ENCODE measurements at places on chromosomes 5 and 9.

- no peak for DNase-seq
Observed at GRCh38 chr9:111937781-111938426, 41.3 kb downstream of the UGCG start.

GRCh38 chr9:113886026-113886369 lies 9.9 kb downstream of the ZNF618 start:
- no peak for DNase-seq

GRCh38 chr5:80172067-80172695 lies 83.7 kb downstream of the SERINC5 start:
- no peak for DNase-seq

GRCh38 chr5:56277573-56277972 lies 44.4 kb upstream of the ANKRD55 start:
- DNase-seq = no peak

DNA sequence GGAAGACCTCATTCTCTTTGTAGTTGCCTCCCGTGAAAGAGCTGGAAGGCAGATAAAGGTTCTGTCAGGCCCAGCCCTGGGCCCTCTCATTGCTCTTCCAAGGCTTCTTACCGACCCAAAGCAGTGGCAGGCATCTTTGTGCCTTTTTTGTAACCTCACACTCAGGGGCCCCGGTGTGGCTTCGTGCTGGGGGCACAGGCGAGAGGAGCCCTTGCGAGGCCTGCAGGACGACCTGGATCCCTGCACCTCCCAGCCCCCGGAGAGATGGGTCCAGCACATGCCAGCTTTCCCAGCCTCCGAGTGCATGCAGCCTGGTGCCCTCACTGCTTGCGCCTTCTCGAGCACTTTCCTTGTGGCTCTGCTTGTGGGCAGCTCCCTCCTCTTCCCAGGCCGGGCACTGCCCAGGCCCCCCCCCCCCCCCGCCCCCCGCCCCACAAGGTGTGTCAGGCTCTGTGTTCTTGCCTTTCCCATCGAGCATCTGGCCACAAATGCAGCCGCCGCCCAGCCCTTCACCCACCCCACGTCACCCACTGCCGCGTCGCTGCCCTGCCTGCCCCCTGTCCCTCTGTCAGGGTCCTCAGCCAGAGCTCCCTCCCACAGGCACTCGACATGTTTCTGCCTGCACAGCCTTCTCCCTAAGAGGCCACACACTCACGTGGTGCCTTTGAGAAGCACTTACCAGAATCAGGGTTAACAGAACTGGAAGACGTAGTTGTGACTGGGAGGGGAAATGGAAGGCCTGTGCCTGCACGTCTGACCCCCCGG lies 63.7 kb upstream of the CACNA1B start:
- no peak for DNase-seq

DNA sequence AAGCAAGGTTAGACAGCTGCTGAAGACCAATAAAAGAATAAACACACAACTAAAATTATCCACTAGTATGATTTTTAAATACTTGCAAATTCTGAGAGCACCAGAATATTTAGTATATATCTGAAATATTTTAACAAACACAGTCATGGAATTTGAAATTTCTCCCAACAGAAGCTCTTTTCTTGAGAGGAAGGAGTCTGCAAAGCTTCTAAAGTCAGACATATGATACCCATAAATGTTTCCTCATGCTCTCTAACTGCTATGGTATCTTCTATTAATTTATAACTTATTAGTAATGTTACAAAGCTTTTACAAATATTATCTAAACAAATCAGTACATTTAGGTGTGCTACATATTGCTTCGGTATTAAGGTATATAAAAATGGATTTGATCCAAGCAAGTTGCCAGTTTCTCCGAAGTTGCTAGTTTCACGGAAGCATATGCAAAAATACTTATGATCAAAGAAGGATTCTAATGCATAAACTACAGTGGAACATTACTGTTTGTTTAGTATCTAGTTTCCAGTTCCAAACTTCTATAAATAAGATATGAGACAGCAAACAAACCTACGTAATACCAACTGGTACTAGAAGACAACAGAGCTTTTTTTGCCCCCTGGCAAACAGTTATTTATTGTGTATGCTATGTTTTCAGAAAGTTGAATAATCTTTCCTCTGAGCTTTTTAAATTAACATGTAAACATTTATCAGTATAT lies 22.0 kb downstream of the FNIP1 start:
- peak; percentile 53 for DNase-seq

GRCh38 chr9:130189840-130190239 lies 17.6 kb downstream of the NCS1 start:
- no peak for DNase-seq

DNA sequence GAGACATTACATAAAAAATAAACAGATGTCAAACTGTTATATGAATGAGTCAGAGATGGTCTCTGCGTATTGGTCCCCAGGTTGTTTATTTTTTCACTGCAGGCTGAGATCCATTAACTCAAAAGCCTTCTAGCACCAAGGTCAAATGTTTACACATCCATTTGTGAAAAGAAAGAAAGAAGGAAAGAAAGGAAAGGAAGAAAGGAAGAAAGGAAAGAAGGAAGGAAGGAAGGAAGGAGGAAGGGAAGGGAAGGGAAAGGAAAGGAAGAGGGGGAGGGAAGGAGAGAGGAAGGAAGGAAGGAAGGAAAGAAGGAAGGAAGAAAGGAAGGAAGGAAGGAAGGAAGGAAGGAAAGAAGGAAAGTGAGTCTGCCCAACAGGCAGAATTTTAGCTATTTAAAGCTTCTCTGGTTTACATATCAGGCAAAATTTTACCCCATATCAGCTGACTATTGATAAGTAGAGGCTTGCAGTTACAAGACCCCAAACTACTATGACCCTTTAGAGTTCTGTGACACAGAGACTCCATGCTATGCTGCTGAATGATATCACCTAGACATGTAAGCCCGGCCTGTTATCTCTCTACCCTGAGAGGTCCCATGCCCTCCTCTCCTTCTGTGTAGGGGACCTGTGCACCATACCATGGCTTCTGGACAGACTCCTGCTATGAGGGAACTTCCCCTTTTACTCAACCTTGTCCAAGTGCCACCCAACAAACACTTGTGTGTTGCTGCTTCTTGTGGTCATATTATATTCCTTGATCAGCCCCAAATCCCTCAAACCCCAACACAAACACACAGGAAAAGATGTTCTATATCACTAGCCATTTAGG lies 59.0 kb downstream of the DRD1 start:
- DNase-seq = peak; percentile 6

GRCh38 chr5:141478321-141478945 lies 2.7 kb downstream of the PCDHGC3 start:
- peak; percentile 37 for DNase-seq

GRCh38 chr5:129664336-129664937 lies 83.5 kb upstream of the MINAR2 start:
- DNase-seq = no peak

GRCh38 chr5:172437445-172438318 lies 16.6 kb downstream of the SH3PXD2B start:
- DNase-seq = peak; percentile 94

DNA sequence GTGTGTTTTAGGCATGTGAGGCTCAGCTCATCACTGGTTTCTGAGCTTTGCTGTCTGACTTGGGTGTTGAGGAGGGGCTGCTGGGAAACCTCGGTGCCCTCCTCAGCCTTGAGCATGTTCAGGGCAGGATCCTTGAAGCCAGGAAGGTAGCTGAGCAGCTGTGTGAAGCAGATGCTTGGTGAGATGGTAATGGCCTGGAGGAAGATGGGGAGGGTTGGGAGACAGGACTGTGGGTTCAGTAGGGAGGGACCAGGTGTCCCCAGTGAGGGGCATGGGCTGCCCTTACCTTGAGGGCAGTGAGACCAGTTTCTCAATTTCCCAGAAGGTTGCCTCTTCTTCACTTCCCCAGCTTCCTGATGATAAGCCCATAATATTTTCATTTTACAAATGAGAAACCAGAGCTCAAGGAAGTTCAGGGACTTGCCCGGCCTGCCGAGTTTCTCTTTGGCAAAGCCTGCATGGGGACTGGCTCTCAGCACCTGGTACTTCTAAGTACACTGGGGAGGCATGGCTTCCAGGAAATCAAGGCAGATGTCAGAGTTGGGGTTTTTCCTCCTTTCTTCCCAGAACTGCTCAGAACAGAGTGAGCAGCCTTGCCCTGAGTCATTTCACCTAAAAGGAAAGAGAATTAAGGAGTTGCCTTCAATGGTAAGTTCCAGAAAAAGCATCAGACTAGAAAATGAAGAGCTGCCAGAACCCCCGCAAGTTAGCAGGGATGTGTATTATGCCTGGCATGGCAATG lies 225.7 kb downstream of the MAST4 start:
- no peak for DNase-seq

- DNase-seq = no peak
Observed at GRCh38 chr5:19782566-19782965, 205.4 kb downstream of the CDH18 start.

DNA sequence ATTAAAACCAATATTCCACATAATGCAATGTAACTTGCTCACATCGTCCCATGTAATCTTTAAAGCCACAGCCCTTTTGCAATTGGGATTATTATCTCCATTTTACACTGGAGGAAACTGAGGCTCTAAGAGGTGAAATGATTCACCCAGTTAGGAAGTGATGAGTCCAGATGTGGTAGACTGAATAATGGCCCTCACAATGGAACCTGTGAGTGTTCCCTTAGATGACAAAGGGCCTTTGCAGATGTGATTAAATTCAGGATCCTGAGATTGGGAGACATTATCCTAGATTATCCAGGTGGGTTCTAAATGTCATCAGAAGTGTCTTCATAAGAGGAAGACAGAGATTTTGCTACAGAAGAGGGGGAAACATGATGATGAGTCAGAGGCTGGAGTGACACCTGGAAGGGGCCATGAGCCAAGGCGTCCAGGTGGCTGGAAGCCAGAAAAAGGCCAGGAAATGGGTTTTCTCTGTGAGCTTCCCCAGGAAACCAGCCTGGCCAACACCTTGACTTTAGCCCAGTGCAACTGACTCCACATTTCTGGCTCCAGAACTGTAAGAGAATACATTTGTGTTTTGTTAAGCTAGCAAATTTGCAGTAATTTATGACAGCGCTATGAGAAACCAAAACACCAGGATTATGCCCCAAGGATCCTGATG lies 139.1 kb downstream of the KCNIP1 start:
- no peak for DNase-seq

- no peak for DNase-seq
Observed at GRCh38 chr5:52875827-52876226, 88.1 kb downstream of the ITGA1 start.

DNA sequence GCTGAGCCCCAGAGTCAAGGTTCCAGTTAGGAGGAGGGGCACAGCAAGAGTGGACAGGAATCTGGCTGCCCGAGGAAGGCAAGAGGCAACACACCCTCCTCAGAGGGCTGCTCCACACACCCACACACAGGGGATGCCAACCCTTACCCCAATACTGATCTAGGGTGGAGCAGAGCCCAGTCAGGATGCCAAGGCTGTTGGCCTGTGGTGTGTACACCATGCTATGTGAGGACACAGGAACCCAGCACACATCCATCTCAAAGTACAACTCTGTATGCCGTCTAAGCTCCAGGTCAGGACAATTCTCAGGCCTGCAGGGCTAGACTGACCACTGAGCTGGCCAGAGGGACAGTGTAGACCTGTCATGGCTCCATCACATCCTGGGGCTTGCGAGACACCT lies 2.6 kb downstream of the SEPTIN8 start:
- DNase-seq = no peak

DNA sequence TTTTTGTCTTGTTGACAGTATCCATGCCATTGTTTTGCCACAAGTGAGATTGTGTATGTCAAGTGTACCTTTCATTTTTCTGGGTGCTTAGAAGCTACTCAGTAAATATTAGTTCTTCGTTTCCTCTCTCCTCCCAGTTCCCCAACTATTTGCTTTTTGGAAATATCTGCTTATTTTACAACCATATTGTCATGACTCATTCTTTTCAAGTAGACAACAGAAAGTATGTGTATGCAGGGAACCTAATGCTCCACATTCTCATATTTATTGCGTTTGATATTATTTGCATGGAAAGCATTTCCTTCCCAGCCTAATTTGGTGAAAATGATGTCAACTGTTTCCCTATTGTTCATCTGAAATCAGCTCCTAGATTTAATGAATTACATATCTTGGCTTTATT lies 483.7 kb upstream of the RIOK2 start:
- no peak for DNase-seq

GRCh38 chr9:103978396-103978795 lies 115.7 kb upstream of the SMC2 start:
- no peak for DNase-seq

DNA sequence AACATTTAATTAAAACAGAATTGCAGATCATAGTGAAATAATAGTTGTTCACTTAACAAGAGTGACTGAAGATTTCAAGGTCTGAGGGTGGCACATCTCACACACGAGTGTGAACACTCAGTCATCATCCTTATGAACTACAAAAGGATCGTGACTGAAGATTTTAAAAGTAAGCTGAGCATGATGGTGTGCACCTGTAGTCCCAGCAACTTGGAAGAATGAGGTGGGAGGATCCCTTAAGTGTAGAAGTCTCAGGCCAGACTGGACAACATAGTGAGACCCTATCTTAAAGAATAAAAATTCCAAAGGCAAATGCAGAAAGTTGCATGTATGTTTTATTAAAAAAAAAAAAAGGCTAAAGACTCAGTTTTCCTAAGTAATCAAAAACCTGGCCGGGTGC lies 22.4 kb upstream of the ATP6V1G1 start:
- no peak for DNase-seq

DNA sequence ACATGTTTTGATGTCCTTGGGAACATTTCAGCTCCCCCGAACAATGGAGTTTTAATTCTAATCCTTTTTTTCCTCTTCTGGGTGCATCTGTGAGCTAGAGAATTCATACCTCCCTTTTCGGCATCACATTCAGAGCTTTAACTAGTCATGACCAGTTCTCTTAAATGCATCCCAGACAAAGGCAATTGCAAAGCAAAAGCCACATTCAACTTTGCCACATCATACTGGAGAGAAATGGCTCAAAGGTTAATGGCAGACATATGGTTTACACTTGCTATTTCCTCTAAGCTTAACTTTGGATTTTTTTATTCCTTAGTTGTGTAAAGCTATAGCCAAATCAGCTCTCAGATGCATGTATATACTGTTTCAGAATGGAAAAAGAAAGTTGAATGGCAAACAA lies 153.3 kb downstream of the ESM1 start:
- DNase-seq = no peak

DNA sequence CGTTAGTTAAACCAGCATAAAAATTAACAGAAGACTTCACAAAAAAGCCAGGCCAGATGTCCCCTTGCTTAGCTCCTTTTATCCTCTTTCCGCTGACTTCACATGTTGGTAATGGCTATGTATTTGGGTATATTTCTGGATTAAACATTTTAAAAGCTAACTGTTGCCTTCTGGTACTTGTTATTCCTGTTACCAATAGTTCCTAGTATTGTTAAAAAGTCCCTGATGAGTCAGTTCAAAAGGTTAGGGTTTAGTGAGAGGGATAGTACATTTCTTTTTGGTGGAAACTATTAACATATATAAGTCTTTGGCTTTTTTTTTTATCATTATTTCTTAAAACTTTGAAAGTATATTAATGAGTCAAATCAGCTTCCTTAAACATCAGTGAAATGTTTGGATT lies 103.2 kb upstream of the ELL2 start:
- no peak for DNase-seq

DNA sequence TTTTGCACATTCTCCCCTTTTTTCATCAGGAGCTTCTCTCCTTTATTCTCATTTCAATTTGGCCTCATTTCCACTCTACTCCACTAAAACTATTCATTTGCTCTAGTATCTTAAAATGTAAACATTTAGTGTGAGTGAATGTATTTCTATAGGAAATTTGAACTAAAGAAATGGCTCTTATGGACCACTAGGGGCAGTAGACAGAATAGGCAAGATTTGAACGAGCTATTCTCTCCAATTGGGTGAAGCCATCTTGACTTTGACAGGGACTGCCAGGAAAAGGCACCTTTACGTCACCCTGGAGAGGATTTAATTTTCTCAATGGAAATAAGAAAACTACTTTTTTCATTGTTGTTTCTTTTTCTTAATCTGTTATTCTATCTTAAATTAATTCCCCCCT lies 666.3 kb downstream of the DNAH5 start:
- peak; percentile 3 for DNase-seq
